ENCODE measurements at places on chromosomes 3 and 15. TPM values are rescaled to one million over a fixed set of nuclear protein-coding genes. Genes with fewer than 3 reads are reported as not detected.

DNA sequence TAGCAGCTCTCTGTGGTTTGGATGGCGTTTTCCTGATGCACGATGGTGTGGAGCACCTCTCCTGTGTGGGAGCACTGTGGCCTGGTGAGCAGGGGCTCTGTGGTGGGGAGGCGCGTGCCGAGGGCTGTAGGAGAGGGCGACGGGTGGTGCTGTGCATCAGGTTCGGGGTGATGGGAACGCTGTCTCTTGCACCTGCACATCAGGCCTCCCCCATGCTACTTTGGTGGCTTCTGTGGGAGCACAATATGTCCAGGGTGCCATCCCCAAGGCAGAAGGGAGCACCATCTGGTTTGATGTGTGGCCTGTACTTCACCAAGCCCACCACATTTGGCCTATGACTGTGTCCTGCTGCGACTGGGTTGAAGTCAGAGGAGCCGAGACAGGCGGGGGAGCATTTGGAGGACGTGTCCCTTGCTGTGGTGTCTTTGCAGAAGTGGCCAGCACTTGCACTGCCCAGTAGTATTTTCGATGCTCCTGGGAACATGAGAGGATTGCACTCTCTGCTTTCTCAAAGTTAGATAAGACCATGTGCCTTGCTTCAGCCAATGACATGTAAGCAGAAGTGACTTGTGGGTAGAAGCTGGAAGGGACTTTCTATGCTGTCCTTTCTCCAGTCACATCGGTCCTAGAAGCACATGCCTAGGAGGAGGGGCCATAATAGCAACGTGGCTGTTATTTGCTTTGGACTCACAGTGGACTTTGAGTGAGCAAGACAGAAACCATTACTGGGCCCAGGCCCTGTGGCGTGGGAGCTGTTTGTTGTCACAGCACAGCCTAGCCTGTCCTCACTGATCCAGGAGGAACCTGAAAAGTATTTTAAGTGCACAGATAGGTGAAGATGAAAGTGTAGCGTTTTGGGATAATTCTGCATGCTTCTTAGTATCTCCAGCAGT, 72.1 kb downstream of the APBA2 start:
- no peak for DNase-seq

DNA sequence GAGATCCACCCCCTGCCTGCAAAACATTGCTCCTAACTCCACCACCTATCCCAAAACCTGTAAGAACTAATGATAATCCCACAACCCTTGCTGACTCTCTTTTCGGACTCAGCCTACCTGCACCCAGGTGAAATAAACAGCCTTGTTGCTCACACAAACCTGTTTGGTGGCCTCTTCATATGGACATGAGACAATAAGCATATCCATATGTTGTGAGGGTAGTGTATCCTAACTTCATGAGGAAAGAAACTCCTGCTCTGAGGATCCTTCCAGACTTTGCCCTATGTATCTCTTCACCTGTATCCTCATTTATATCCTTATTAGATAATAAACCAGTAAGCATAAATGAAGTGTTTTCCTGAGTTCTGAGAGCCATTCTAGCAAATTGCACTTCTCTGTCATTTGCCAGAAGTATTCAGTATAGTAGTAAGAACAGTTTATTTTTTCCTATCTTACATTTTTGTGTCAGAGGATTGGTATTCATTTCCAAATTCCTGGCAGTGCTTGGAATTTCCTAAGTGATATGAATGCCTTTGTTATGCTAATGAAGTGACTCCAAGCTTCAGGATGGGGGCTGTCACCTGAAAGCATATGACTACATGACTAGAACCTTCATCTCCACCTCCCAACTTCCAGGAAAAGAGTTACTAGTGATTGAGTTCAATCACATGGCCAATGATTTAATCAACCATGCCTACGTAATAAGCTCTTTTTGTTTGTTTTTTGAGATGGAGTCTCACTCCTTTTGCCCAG, 30.2 kb downstream of the TTBK2 start:
- DNase-seq = no peak

DNA sequence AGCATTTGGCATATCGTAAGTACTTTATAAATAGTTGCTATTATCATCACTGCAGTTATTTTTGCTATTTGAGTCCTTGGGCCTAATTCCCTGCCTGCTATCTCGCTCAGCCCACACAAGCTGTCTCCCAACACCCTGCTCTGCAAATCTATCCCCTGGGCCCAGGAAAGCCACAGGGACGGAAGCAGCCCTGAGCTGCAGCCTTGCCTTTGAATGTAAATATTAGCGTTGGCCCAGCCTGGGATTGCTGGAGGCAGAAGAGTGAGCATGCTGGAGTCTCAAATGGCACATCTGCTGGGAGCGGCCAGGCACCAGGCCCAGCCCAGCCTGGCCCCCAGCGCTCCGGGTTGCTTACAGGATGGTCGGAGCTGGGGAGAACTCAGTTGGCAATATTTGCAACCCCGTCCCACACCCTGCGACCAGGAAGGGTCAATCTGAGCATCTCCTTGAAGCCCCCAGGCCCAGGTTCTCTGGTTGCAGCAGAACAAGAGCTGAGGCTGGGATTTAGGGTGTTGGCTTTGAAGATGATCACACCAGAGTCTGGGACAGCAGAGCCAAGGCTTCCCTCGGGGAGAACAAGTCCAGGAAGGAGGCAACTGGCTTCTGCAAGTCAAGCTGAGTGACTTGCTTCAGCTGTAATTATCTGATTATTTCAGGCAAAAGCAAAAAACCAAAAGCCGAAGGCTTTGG, 529.6 kb downstream of the SHQ1 start:
- no peak for DNase-seq

- DNase-seq = no peak
Measured at GRCh38 chr3:65376426-65376825, 662.3 kb downstream of the MAGI1 start.

DNA sequence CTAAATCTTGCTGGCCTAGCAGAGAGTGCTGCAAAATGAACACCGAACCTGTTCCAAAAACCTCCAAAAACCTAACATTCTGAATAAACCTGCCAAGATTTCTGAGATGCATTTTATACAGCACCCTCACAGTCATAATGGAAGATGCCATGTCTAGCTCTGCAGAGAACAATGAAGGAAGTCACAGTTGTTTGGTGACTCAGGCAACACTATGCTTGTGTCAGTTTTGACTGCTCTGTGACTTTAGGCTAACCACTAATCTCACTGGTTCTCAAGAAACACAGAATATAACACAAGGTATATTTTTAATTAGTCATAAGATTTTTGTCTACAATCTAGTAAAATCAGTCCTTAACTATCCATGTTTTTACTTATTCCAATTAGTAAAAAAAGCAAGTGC, 606.6 kb downstream of the TBL1XR1 start:
- no peak for DNase-seq

Gene ARPP19
- total RNA-seq = 203 TPM

Gene GMNC
- total RNA-seq = not detected

Gene HIGD2B
- total RNA-seq = 0.33 TPM
